ENCODE measurements at places on chromosomes 16 and 17.

DNA sequence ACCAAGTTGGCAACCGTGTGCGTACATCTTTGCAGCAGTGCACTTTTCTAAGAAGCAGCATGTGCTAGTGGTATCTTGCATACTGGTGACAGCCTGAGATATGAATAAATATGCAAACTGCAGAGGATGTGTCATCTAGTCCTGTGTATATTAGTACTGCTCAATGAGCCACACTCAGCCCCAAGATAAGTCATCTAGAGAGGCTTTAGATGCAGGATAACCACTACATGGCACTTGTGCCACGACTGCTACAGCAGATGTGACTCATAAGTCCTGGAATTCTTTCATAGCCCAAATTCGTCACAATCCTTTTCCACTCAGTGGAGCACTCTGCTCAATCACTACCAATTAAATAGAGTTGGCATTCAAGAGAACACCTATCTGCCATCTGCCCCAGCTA lies 171.5 kb downstream of the AXIN2 start:
- DNase-seq, result no peak

GRCh38 chr16:16122264-16122663 lies 101.0 kb downstream of the ABCC6 start:
- no peak for DNase-seq

DNA sequence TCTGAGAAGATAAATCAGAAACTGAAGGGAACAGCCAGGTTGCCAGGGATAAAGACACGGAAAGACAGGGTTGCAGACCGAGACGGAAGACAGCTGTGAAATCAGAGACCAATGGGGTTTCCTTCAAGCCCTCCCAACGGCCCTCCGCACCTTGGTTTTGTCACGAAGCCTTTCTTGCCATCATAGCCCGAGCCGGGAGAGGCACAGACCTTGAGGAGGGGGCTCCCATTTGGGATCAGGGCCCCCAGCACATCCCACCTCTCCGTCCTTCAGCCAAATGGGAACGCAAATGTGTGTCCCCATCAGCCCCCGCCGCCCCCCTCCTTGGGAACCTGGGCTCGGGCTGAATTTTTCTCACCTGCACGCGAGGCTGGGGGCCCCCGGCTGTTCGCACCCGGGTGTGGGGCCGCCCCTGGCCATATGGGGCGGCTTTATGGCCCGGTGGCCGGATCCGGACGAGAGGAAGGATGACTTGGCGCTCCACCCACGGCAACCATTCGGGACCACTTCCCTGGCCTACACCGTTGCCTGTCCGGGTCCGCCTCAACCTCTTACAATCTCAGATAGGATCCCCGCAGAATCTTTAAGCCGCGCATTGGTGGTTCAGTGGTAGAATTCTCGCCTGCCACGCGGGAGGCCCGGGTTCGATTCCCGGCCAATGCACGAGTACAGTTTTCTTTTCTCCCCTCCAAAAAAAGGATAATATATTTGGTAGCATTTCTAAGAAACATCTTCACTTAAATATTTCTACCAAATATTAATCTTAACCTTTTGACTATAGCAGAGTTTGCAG lies 1.4 kb upstream of the HES7 start:
- peak; percentile 85 for DNase-seq

GRCh38 chr16:85275533-85276249 lies 163.4 kb upstream of the CIBAR2 start:
- DNase-seq, result peak; percentile 84

- no peak for DNase-seq
These were observed at the start of gene MMD for GRCh38 chr17:55421179-55421934. Gene MMD, minus strand, starts transcription at chr17:55421835. Its CDS starts 140 bp downstream, at chr17:55421695.

DNA sequence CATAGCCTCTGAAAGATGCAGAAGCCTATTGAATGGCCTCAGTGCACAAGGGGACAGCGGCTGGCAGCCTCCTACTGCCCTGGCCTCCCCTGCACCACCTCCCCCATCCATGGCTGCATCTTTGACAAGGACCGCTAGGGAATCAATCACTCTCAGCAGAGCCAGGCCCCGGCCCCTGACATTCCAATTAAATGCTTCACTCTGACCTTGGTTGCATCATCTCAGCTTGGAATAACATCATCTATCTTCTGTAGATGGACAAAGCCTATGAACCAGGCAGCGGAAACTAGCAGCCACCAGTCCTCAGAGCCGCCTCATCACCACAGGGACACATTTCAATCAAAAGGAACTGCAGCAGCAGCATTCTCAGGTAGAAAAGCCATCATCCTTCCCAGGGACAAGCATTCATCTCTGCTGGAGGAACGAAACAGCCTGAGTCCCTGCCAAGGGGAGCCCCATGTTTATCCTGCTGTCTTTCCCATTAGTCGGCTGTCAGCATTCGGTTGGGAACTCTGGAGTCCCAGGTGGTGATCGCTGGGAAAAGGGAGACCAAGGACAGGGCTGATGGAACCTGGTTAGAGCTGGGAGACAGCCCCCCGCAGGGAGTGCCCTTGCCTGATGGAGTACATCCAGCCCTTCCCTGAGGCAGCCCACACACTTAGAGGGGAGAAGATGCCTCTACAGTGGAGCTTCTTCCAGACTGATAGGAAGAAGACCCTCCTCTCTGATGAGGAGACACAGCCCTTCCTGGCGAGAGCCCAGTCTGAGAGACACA lies 11.5 kb upstream of the TMEM132E start:
- no peak for DNase-seq

GRCh38 chr16:88015806-88016140 lies 64.5 kb downstream of the BANP start:
- no peak for DNase-seq

GRCh38 chr17:57880086-57880456 lies 30.2 kb upstream of the MRPS23 start:
- DNase-seq, result no peak

DNA sequence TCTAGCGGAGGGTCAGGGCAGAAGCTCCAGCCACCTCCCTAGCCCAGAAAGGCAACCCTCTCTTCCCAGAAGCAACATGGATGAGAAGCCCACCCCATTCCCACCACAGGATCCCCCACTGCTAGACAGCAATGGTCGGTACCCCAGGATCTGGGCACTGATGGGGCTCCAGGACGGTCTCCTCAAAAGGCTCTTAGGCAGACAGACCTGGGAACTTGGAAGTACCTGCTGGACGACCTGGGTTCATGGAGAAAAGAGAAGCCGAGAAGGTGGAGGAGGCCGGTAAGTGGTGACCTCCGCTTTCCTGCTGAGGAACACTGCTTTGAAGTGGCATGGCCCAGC lies 96.6 kb downstream of the TBC1D16 start:
- DNase-seq, result no peak

GRCh38 chr16:78689028-78689427 lies 589.6 kb downstream of the WWOX start:
- peak; percentile 33 for DNase-seq

GRCh38 chr16:9219813-9220212 lies 128.4 kb downstream of the HAPSTR1 start:
- no peak for DNase-seq

GRCh38 chr17:41383690-41384089 lies 1.6 kb upstream of the KRT34 start:
- no peak for DNase-seq

- DNase-seq, result no peak
These were observed 56.5 kb downstream of the ACTG1 start for GRCh38 chr17:81456091-81456490.

DNA sequence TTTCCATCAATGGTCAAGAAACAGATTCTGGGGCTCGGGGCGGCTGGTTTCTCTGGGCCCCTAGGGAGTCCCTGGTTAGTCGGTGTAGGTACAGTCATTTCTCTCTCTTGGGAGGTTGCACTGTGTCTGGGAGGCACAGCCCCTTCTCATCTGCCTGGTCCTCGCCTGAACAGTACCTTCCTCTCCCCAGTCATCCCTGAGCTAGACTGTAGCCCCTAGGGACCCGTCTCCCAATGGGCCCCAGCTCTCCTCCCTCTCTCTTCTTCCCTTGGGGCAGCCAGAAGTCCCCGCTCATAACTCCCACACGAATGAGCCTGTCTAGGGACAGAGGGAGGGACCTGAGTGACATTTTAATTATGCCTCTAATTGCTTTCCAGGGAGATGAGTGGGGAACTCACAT lies 20.2 kb upstream of the CPSF4L start:
- no peak for DNase-seq

GRCh38 chr16:2090777-2091546 lies 43.2 kb downstream of the TSC2 start:
- DNase-seq, result peak; percentile 66

- DNase-seq, result no peak
These were observed 141.1 kb upstream of the HS3ST4 start for GRCh38 chr16:25550647-25551046.

GRCh38 chr16:5001571-5001970 lies 32.2 kb downstream of the NAGPA start:
- DNase-seq, result no peak

DNA sequence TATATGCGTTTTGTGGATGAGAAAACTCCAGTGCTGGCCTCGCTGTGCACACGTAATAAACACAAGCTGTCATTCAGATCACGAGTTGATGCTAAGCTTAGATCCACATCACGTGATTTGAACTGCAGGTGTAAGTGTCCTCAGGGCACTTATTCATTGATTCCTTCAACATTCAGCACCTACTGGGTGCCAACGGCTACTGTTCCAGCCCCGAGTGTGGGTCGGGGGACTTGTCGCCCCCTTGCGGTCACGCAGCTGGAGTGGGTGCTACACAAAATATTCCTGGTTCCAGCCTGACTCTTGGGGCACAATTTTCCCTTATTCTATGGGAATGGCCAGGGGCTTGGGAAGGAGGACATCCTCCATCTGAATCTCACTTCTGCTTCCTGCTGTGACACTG lies 29.9 kb upstream of the GINS2 start:
- DNase-seq, result no peak

DNA sequence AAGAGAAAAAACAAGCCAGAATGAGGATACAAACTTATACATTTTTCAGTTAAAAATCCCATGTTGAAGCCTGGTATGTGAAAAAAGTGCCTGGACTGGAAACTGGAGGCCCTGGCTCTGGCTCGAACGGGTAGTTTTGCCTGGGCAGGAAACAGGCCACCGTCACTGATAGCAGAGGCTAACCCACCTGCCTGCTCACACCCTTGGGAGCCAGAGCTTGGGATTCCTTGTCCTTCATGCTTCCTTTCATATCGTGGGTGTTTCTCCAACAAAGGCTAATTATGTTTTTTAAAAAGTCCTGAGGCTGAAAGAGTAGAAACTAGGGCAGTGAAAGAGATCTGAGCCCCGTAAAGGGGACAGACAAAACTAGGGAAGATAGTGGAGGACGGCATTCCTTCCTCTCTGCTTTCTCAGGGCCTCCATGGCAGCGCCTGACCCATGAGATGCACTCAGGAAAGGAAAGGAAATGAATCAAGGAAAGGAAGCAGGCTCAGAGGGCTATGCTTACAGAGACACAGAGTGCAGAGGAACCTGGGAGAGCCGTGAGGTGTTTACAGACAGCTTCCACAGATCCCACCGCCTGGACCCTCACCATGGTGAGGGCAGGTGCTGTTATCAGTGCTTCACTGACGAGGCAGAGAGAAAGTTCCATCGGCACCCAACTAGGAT lies 138.1 kb downstream of the PARN start:
- DNase-seq, result no peak

DNA sequence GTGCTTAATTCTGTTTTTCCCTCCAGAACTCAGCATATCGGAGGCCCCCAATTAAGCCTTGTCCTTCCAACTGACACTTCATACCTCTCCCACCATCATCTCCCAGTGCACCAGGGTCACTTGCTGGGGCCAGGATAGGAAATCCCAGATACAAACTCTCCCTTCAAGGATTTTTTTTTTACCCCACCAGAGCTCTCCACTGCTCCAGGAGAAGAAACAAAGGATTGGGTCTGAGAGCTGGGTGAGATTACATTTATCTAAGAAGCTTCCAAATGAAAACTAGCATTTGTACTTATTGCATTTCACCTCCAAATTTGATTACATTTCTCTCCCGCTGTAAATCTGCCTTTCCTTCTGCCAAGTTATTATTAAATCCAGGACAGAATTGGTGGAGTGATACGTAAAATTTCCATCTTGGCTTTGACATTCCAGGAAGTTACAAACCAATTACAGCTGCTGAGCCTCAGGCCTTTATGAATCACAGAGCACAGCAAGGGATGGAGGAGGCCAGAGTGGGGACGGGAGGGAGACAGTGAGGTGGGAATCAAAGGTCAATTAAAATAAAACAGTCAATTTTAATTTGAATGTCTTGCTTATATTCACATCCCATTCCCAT lies 123.5 kb downstream of the USP31 start:
- no peak for DNase-seq

Data from ovary (tissue), 10 donors.